Neuronal stem cell (in vitro differentiated cells): ENCODE measurements at places on chromosomes 2 and 18.

DNA sequence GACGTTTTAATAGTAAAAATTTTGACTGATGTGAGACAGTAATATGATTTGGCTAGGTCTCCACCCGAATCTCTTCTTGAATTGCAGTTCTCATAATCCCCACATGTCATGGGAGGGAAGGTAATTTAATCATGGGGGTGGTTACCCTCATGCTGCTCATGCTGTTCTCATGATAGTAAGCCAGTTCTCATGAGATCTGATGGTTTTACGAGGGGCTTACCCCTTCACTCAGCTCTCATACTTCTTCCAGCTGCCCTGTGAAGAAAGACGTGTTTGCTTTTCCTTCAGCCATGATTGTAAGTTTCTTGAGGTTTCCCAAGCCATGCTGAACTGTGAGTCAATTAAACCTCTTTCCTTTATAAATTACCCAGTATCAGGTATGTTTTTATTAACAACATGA lies 327.0 kb upstream of the CDH7 start:
- DNase-seq: no peak

DNA sequence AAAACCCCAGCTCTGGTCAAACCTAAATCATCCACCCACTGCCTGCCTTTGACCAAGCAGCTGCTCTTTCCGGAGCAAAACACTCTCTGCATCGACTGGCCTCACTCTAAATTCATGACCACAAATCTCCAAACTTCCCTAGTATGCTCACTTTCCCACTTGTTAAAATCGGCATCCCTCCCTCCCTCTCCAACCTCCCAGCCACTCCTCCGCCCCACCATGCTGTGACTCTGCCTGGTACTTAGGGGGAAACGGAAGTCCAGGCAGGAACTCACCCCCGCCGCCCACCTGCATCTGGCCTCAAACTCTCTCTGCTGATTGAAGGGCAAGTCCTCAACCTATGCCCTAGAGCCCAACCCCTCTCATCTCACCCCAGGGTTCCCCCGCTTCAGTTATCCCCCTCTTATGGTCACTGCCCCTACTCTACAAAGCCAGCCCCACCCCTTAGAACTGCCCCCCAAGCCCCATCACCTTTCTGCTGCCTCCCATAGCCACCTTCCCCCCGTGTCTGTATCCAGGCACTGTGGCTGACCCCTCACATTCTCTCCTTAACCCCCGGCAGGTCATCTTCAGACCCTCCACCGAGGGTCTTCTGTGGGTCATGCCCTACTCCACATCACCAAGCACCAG lies 3.8 kb upstream of the ADRA2B start:
- DNase-seq: no peak

DNA sequence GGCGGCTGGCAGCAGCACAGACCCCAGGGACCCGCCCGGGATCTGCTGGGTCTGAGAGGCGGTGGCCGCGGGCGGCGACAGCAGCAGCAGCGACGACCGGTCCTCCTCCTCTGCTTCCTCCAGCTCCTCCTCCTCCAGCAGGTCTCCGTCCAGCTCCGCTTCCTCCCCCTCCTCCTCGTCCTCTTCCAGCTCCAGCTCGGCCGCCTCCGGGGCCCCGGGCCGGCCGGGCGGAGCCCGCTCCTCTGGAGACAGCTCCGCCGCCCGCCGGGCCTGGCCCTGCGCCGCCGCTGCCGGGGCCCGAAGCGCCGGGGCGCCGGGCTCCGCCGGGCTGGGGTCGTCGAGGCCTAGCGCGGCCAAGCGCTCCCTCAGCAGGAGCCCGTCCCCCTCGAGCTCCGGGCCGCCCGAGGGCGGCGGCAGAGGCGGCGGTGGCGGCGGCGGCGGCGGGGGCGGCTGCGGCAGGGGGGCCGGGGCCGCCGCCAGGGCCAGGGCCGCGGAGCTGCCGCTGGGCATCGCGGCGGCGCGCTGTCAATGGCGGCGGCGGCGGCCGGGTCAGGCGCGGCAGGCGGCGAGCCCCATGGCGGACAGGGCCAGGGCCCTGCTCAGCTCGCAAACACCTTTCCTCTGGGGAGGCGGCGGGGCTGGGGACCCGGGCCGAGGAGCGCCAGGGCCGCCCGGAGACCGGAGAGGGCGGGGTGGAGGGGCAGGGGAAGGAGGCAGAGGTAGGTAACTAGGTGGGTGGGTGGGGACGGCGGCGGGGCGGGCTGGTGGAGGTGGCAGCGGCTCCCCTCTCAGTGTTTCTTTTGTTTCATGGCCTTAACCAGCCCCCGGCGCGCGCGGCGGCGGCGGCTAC lies 445 bp downstream of the MEX3C start:
- DNase-seq: peak; percentile 14

GRCh38 chr2:177403838-177404237 lies 11.3 kb downstream of the AGPS start:
- no peak for DNase-seq

- DNase-seq: no peak
Measured at GRCh38 chr2:11738589-11739436, 7.6 kb upstream of the LPIN1 start.

- DNase-seq: no peak
Measured at GRCh38 chr2:102138331-102138730, 4.2 kb upstream of the IL1R1 start.

GRCh38 chr2:58959996-58960395 lies 718.9 kb upstream of the FANCL start:
- DNase-seq: no peak

DNA sequence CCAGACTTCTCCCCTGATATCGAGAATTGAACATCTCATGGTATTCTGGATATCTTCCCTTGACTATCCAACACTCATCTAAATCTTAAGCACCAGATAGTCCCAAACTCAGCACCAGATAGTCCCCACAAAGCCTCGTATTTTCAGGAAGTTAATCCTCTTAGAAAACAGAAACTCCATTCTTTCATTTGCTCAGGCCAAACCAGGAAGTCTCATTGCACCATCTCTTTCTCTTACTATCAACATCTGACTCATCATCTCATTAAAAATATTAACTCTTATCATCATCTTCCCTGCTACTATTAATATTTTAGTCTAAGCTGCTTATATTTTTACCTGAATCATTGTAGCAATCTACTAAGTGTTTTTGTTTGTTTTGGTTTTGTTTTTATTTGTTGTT lies 286.4 kb downstream of the GALNT13 start:
- DNase-seq: no peak

- no peak for DNase-seq
Measured at GRCh38 chr18:38491195-38491594, 925.6 kb upstream of the CELF4 start.

- DNase-seq: no peak
Measured at GRCh38 chr2:217784996-217785543, 217.7 kb downstream of the TNS1 start.
